Glutamatergic neuron (in vitro differentiated cells): ENCODE measurements at places on chromosomes 1 and 21. TPM values are rescaled to one million over a fixed set of nuclear protein-coding genes. Genes with fewer than 3 reads are reported as not detected.
A peak's percentile ranks its signal among the peaks of the same experiment; 100 is the strongest.

HSPB7 gene
- not detected for total RNA-seq

- no peak for DNase-seq
These were observed 7.5 kb downstream of the NRIP1 start for GRCh38 chr21:15057285-15057684.

DNA sequence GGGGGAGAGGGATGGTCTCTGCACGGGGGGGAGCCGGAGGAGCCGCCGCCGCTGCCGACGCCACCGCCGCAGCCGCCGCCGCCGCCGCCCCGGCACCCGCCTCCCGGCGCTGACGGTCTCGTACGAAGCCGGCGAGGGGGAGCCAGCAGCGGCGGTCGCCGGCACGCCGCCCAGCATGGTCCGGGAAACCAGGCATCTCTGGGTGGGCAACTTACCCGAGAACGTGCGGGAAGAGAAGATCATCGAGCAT, 311 bp downstream of the SPEN start:
- DNase-seq = no peak

PLD5 gene
- 0.96 TPM for total RNA-seq

- DNase-seq = no peak
These were observed 5.9 kb downstream of the MTFR1L start for GRCh38 chr1:25825605-25826004.

FCRL3 gene
- total RNA-seq = not detected

- no peak for DNase-seq
These were observed 253.8 kb downstream of the LTN1 start for GRCh38 chr21:28738882-28739281.

- no peak for DNase-seq
These were observed 464.5 kb downstream of the KCNT2 start for GRCh38 chr1:196143602-196144342.

DNA sequence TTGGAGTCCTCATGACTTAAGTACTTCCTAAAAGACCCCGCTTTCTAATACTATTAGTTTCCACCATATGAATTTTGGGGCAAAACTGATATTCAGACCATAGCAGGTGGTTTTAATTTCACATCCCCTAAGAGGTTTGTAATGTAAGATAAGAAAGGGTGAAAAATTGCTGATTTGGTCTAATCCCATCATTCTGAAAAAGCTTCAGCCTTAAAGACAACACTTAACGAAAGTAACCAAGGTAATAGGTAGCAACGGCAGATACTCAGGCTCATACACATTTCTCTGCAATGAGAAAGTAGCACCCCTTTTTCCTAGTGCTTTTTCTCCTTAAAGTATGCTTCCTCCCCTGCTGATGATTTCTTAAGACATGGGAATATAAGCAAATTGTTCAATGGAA, 376.9 kb upstream of the LYPLAL1 start:
- DNase-seq = no peak

CFHR3 gene
- not detected for total RNA-seq

- DNase-seq = no peak
These were observed 351.1 kb downstream of the CAMTA1 start for GRCh38 chr1:7136166-7136953.

DNA sequence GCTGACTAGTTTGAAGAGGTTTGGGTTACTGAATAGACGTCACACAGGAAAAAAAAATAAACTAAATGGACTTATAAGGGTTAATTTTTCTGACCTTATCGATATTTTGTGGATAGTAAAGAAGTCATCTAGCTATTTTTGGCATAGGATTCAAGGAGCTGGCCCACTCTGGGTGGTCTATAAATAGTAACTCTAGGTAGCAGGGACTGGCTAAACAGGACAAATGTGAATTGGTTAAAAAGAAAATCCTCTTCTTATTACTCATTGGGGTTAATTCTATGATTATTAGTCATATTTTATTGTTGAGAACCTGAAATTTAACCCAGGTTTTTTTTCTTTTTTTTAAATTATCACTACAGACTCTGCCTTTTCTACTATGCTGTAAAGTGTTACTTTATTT, 61.7 kb downstream of the ATF6 start:
- DNase-seq = no peak

- no peak for DNase-seq
These were observed 27.2 kb downstream of the SLC66A1 start for GRCh38 chr1:19339214-19339861.

CD1D gene
- 0.25 TPM for total RNA-seq

- peak; percentile 94 for DNase-seq
These were observed 3.1 kb downstream of the ACAP3 start for GRCh38 chr1:1304331-1305299.

CFAP45 gene
- total RNA-seq = 0.49 TPM

LRRIQ3 gene
- 0.20 TPM for total RNA-seq

HIPK1 gene
- 41.0 TPM for total RNA-seq

GRCh38 chr1:30774550-30775432, 17.2 kb upstream of the LAPTM5 start:
- no peak for DNase-seq

DNA sequence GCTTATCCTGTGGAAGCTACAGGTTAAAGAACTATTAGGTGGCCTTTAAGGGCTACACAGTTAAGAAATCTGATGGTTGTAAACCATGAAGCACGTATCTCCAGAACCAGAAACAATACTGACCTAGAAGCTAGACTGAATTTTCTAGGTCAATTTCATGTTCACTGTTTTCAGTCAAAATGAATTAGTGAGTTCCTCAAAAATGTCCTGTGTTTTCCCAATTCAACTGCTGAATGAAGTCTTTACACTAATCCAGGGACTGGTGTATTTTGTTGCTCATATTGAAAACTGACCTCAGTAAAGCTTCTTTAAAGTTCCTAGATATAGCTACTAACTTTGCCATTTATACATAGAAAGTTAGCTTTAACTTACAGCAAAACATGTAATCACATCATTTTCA, 6.0 kb downstream of the HNRNPU start:
- no peak for DNase-seq

- DNase-seq = no peak
These were observed 48.3 kb downstream of the IGSF21 start for GRCh38 chr1:18155881-18156385.

DNA sequence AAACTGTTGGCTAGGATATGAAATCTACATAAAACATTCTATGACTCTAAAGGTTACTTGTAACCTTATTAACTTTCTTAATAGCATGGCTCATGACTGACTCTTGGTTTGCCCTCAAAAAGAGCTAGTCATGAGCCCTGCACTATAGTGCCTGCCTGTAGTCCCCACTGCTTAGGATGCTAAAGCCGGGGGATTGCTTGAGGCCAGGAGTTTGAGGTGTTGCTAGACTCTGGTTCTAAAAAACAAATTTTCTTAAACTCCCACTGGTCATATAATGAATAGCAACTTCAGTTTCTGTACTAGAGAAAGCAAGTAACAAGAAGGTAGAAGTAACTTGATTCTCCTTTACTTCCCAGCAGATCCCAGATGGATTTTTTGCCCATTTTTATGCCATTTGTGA, 15.8 kb upstream of the NEXN start:
- DNase-seq = no peak

SPATC1L gene
- total RNA-seq = 58.7 TPM

KRTAP27-1 gene
- not detected for total RNA-seq

FAM89A gene
- total RNA-seq = 6.4 TPM

GRCh38 chr21:25561668-25562641, 45.3 kb downstream of the MRPL39 start:
- peak; percentile 62 for DNase-seq

DNA sequence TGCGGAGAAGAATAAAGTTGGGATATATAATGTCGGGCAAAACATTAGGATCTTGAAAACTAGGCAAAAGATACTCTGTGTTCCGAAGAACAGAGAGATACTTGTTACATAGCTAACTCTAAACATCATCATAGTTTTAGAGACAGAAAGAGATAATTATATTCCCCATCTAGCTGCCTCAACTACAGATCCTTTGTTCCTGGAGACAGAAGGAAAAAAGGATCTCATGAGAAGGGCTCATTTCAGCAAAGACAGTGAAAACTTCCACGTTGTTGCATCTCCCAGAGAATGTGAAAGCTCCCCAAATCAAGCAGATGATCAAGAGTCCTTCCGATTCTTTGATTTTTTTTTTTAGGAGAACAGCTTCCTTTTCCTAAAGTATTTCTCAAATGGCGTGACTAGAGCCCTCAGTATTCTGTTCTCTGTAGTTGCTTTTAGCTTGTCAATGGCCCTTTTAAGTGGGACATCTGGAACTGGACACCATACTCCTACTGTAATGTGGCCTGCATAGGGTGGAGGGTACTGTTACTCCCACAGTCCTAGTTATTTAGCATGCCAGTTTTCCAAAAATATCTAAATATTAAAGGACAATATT, 1048.2 kb downstream of the TTLL7 start:
- DNase-seq = no peak

RNU1-3 gene
- total RNA-seq = 3,598 TPM

GART gene
- total RNA-seq = 70.3 TPM

GRCh38 chr1:85330214-85330631, 53.8 kb upstream of the BCL10 start:
- DNase-seq = no peak

- DNase-seq = no peak
These were observed 73.9 kb upstream of the RRP15 start for GRCh38 chr1:218211241-218211640.

DNA sequence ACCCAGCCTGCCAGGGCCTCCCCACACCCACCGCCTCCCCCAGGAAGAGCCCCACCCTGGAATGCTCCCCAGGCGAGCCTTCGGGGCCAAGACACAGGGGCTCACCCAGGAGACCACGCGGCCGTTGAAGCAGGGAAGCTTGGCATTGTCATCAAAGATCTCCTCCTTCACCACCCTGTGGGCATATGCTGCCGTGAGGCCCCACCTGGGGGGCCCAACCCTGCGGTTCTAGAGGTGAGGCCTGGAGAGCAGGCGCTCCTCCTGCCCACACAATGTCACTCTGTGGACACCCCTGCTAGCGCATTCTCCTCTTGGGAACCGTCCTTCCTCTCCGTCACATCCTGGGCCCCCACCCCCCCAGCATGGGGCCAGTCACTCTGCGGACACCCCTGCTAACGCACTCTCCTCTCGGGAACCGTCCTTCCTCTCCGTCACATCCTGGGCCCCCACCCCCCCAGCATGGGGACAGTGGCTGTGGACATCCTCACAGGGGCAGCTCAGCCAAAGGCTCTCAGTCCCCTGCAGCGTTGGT, 6.6 kb downstream of the DVL1 start:
- DNase-seq = no peak

- DNase-seq = no peak
These were observed 722 bp downstream of the LZIC start for GRCh38 chr1:9942399-9942938.

- no peak for DNase-seq
These were observed 3.8 kb downstream of the TAS1R3 start for GRCh38 chr1:1334835-1335234.

ACADM gene
- total RNA-seq = 70.3 TPM

- no peak for DNase-seq
These were observed 152.7 kb upstream of the NEGR1 start for GRCh38 chr1:72435025-72435424.

- peak; percentile 25 for DNase-seq
These were observed 77.3 kb upstream of the BCAR3 start for GRCh38 chr1:93758842-93759515.

DNA sequence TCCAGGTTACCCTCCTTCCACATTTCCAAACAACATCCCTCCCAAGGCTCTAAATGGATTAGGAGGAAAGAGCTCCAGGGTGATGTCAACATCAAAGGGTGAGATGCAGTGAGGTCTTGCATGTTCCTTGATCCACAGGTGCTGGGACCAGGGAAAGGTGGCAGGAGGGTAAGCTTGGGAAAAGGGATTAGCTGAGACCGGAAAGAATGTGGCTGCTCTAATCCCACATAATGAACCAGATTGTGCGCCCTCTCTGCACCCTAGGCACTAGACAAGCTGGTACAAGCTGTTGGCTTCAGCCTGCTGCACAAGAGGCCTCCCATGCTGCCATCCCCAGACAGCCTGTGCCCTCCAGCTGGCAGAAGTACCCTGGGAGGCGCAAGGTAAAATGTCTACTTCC, 34.9 kb downstream of the PLXNA2 start:
- DNase-seq = no peak

- DNase-seq = no peak
These were observed 12.9 kb upstream of the CHI3L1 start for GRCh38 chr1:203199481-203199815.

DNA sequence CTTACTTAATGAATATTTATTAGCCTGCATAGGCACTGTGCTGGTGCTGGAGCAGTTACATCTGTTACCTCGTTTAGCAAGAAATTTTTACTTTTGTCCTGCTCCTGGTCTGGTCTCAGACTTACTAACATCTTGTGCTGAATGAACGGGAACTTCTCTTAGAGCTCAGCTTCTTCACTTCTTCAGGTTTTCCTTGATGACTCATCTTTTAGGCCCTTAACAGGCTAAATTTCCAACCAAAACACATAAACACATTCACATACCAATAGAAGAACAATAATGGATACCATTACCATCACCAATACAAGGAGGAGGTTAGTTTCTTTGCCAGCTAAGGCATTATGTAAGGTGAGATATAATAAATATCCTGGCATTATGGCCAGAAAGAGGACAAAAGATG, 68.9 kb downstream of the IFI44 start:
- DNase-seq = no peak

GRCh38 chr1:24107462-24108138, 4.3 kb downstream of the MYOM3 start:
- DNase-seq = no peak
